ENCODE measurements at places on chromosomes 16 and 17.

GRCh38 chr16:53434377-53435065 is at the start of gene RBL2:
Gene RBL2 (plus strand): TSS chr16:53434471. CDS start chr16:53434557, 86 bp downstream.
- H3K27me3 ChIP-seq, result no peaks in the 10 kb centered on the region
- peaks cover 13% of the 10 kb centered on the region for H3K36me3 ChIP-seq
- peaks cover 41% of the 10 kb centered on the region for H3K4me1 ChIP-seq
- peak within 1 kb of the TSS; percentile 95 for H3K4me3 ChIP-seq
- DNase-seq, result peak; percentile 86
- H3K27ac ChIP-seq, result peak within 1 kb of the TSS; percentile 94

DNA sequence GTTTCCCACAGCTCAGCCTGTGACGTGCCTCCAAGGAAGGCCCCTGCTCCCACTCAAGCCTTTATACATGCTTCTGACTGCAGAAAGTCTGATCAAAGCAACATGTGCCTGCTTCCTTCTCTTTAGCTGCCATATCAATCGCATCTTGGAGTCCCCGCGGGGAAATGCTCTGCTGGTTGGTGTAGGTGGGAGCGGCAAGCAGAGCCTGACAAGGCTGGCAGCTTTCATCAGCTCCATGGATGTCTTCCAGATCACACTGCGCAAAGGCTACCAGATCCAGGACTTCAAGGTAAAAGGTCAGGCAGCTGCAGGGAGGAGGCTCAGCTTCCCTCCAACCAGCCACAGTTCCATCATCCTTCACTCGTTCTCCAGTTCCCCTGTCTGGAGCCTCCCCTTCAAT is 189.7 kb downstream of the ZNF18 start:
- H3K4me1 ChIP-seq, result no peaks in the 10 kb centered on the region
- H3K4me3 ChIP-seq, result no peak overlapping the region
- H3K36me3 ChIP-seq, result no peaks in the 10 kb centered on the region
- DNase-seq, result no peak
- H3K27me3 ChIP-seq, result peaks cover 5% of the 10 kb centered on the region

GRCh38 chr16:23949630-23950290 is 114.0 kb downstream of the PRKCB start:
- peaks cover 49% of the 10 kb centered on the region for H3K27me3 ChIP-seq
- peaks cover 9% of the 10 kb centered on the region for H3K4me1 ChIP-seq
- DNase-seq, result no peak
- no peaks in the 10 kb centered on the region for H3K36me3 ChIP-seq
- H3K27ac ChIP-seq, result no peak overlapping the region
- no peak overlapping the region for H3K4me3 ChIP-seq

DNA sequence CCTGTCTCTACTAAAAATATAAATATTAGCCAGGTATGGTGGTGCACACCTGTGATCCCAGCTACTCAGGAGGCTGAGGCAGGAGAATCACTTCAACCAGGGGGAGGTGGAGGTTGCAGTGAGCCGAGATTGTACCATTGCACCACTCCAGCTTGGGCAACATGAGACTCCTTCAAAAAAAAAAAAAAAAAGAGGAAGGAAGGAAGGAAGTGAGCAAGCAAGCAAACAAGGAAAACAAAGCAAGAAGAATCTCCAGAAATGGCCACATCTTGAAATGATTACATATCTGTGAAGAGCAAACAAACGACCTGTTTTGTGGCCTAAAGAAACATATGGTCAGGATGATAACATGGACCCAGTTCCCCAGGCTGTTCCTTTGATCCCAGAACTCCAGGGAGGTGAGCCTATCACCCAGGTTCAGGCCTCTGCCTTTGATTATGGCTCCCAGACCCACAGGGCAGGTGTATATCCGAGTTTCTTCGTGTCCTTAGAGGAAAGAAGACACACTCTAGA is 8.9 kb downstream of the ACOX1 start:
- DNase-seq, result no peak
- H3K36me3 ChIP-seq, result peaks cover 33% of the 10 kb centered on the region
- peaks cover 2% of the 10 kb centered on the region for H3K4me1 ChIP-seq

GRCh38 chr17:48523010-48523409 is 7.8 kb downstream of the HOXB1 start:
- peak overlapping the region; percentile 99 for H3K27ac ChIP-seq
- DNase-seq, result no peak
- no peak overlapping the region for H3K4me3 ChIP-seq
- H3K27me3 ChIP-seq, result no peaks in the 10 kb centered on the region
- peaks cover 74% of the 10 kb centered on the region for H3K4me1 ChIP-seq
- no peaks in the 10 kb centered on the region for H3K36me3 ChIP-seq

DNA sequence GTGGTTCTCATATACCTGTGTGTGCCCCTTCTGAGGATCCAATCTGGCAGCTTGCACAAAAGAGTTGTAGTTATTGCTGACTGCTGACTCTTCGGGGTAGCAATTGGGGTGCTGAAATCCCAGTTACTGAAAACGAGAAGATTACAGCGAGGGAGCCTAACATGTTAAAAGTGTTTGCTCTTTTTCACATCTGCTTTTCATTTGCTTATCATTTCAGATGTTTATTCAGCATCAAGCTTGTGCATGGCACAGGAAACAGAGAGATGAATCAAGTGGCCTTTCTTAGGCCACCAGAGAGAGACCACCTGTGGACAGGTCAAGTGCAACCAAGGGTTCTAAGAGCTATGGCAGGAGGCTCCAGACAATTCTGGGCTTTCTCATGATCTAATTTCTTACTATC is 16.9 kb downstream of the DHRS7B start:
- DNase-seq, result no peak
- H3K27ac ChIP-seq, result no peak overlapping the region
- peaks cover 43% of the 10 kb centered on the region for H3K36me3 ChIP-seq
- no peaks in the 10 kb centered on the region for H3K27me3 ChIP-seq
- H3K4me1 ChIP-seq, result no peaks in the 10 kb centered on the region

DNA sequence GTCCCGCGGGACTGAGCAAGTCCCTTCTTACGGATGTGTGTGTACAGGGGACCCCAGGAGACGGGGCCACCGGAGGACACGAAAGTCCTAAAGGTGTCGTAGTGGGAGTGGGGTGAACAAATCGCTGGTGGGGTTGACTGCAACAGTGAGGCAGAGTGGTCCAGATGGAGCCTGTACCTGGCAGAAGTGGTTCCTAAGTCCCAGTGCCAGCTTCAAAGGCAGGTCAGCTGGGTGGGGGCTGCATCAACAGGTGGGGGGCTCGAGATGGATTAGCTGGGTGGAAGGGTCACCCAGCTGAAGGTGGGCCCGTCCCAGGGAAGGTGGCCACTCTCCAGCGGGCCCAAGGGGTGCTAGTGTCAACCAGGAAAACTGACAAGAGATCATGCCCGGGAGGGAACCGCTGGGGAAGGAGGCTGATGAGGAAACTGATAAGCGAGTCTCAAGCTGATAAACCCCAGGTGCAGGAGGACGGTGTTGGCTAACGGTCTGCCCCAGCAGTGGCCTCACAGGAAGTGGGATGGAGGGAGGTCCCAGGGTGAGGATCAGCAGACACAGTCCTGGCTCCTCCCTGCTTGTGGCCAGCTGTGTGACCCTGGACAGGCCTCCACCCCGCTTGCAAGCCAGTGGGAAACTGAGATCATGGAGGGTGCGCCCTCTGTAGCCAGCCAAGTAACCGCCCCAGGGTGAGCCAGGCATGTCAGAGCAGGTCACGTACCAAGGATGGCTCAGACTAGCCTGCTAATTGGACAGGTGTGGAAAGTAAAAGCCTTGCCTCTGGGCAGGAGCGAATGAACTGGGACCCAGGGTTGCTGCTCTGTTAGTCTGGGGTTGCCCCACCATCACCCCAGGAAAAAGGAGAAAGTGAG is 1.0 kb downstream of the ORAI3 start:
- no peaks in the 10 kb centered on the region for H3K27me3 ChIP-seq
- peak overlapping the region; percentile 87 for H3K4me3 ChIP-seq
- H3K27ac ChIP-seq, result peak overlapping the region; percentile 85
- DNase-seq, result no peak

DNA sequence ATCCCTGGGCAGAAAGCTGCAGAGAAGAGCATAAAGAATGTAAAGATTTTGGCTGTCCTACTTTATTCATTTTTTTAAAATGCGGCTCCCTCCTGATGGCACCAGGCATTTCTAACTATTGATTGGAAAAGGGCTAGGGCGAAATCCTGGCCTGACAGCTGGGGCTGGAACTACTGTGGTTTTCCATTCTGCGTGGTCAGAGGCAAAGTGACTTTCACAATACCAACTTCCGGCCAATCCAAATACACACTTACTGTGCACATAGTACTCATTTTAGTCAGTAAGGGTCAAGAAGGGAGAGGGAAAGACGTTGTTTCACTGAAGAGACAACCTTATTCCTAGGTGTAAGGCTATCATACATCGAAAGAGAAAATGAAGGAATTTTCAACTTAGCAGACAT is 113.8 kb upstream of the PMFBP1 start:
- H3K36me3 ChIP-seq, result no peaks in the 10 kb centered on the region
- H3K4me3 ChIP-seq, result no peak overlapping the region
- no peak for DNase-seq
- H3K4me1 ChIP-seq, result peaks cover 2% of the 10 kb centered on the region
- no peak overlapping the region for H3K27ac ChIP-seq
- H3K27me3 ChIP-seq, result no peaks in the 10 kb centered on the region

- no peak overlapping the region for H3K4me3 ChIP-seq
- no peaks in the 10 kb centered on the region for H3K36me3 ChIP-seq
- no peak for DNase-seq
- H3K27ac ChIP-seq, result no peak overlapping the region
- H3K27me3 ChIP-seq, result peaks cover 43% of the 10 kb centered on the region
Measured at GRCh38 chr17:45904866-45905265, 10.5 kb downstream of the MAPT start.

- H3K4me3 ChIP-seq, result no peak overlapping the region
- H3K27ac ChIP-seq, result no peak overlapping the region
- no peaks in the 10 kb centered on the region for H3K36me3 ChIP-seq
- no peak for DNase-seq
- H3K4me1 ChIP-seq, result peaks cover 39% of the 10 kb centered on the region
Measured at GRCh38 chr16:87046235-87046634, 271.0 kb downstream of the C16orf95 start.

GRCh38 chr17:34409352-34409751 is 46.3 kb upstream of the CCL1 start:
- H3K4me3 ChIP-seq, result no peak overlapping the region
- no peak overlapping the region for H3K27ac ChIP-seq
- no peaks in the 10 kb centered on the region for H3K36me3 ChIP-seq
- H3K4me1 ChIP-seq, result no peaks in the 10 kb centered on the region

DNA sequence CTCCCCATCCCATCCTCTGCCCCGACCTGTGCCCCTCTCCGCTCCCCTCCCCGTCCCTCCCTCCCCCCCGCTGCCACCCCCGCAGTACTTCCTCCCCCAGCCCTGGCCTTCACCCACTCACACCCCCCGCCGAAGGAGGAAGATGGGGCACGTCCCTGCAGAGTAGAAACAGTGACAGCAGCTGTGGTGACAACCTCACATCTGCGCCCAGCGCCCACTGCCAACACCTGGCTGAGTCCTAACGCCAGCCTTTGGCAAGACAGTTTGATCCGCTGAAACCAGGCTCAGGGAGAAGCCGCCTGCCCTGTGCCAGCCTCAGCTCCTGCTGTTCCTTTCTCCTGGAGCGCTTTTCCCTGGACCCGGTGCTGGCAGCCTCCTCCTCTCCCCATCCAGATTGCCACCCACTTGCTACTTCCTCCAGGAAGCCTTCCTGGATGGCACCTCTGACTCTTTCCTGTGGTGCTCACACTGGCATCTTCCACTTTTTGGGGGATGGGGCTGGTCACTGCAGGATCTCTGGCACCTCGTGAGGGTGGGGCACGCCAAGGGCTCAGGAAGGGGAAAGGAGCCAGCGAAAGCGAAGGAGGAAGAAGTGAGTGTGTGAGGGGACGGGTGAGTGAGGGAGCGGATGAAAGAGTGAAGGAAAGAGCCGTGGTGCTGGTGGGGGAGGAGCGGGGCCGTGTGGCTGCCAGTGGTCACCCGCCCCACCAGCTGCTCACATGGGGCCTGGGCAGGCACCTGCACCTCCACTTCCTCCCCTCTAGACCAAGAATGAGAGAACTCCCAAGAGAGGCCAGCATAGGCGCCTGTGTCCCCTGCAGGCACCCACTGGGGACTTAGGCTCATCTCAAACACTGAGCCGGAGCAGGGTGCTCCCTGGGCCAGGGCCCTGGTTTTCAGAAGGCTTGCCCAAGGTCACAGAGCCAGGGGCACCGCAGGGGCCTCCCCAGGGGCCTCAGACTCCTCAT is 27.0 kb downstream of the ZFPM1 start:
- H3K36me3 ChIP-seq, result peaks cover 2% of the 10 kb centered on the region
- H3K4me1 ChIP-seq, result peaks cover 25% of the 10 kb centered on the region
- peak overlapping the region; percentile 52 for H3K27ac ChIP-seq
- no peak for DNase-seq
- no peaks in the 10 kb centered on the region for H3K27me3 ChIP-seq

DNA sequence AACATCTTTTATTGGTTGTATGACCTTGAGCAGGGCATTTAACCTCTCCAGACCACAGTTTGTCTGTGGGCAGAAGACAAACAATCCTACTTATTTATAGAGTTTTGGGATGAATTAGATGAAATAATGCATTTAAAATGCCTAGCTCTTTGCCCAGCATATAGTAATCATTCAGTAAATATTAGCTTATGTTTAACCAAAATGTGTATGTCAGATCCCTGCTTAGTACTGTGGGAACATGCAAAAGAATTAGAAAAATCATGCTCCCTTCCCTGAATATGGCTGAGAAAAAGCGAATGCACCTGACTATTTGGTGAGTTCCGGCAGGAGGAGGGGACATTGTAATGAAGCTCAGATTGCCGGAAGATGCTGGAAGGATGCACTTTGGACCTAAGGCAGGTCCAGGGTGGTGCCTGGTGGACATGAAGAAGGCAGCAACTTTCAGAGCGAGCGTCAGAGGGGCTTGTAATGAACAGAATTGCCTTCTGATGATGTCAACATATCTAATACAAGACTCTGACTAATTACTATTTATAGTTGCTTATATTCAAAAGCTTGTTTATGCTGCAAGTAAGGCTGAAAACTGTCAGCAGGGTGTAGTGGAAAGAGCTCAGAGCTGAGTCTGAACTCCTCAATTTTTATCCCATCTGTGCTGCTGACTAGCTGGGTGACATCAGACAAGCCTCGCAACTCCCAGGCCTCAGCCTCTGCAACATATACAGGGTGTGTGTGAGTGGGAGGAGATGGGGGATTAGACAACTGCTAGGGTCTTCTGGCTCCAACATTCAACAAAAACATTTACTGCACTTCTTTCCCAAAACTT is 221.2 kb downstream of the PRKCA start:
- H3K27me3 ChIP-seq, result peaks cover 2% of the 10 kb centered on the region
- H3K27ac ChIP-seq, result no peak overlapping the region
- DNase-seq, result no peak
- H3K4me3 ChIP-seq, result no peak overlapping the region

DNA sequence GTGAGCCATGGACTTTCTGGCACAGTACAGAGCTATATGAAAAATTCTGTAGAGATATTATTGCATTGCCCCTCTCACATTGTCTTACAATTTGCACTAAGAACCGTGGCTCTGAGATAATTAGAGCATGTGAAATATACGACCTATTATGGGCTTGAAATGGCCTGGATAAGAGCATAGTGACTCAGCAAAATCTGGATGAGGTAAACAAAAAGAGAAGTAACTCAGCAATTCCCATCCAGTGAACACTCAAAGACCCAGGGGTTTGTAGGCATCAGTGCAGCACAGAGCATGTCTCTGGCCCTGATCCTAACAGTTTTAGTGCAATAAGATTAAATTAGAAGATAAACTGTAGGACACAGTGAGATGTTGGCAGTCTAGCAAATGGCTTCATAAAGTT is 317.2 kb upstream of the MYOCD start:
- DNase-seq, result no peak
- H3K27me3 ChIP-seq, result no peaks in the 10 kb centered on the region
- peaks cover 2% of the 10 kb centered on the region for H3K4me1 ChIP-seq
- no peak overlapping the region for H3K27ac ChIP-seq
- no peaks in the 10 kb centered on the region for H3K36me3 ChIP-seq
